Coronary artery (tissue), 2 donors: ENCODE measurements at places on chromosomes 2 and 18.

DNA sequence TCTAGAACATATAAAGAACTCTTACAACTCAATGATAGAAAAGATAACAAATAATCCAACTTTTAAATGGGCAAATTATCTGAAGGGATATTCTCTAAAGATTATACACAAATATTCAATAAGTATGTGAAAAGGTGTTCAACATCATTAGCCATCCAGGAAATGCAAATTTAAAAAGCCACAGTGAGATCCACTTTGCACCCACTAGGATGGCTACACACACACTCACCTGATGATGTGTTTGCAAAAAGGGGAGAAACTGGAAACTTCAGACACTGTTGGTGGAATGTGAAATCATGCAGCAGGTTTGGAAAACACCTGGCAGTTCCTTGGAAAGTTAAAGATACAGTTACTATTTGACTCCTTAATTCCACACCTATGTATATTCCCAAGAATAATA is 87.2 kb upstream of the GYPC start:
- DNase-seq: no peak

DNA sequence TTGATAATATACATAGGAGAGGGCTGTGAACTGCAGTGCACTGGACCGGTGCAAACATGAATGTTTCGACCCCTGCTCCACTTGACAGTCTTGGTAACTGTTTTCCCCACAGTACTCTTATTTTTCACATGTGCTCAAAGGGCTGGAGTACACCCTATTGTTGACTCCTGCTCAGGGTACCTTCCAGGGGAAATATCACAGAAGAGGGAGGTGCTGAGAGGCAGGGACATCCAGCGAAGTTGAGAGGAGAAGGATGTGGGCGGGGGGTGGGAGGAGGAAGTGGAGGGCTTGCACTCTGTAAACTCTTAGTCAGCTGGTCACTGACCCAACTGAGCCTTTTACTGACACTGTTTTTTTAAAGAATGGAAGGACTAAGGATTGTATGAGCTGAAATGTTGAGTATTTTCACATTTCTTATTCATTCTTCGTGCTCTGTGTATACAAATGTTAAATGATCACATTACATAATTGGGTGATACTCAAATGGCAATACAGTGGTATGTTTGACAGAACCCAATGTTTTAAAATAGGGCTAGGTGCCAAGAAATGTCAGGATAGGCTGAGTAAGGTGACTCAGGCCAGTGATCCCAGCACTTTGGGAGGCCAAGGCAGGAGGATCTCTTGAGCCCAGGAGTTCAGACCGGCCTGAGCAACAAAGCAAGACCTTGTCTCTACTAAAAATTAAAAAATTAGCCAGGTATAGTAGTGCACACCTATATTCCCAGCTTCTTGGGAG is 10.0 kb downstream of the INPP4A start:
- DNase-seq: no peak

GRCh38 chr2:55871637-55872036 is 51.9 kb downstream of the EFEMP1 start:
- DNase-seq: no peak

- DNase-seq: no peak
Measured at GRCh38 chr2:42321452-42322064, 39.5 kb downstream of the COX7A2L start.

- no peak for DNase-seq
Measured at GRCh38 chr2:191521608-191522208, 156.2 kb upstream of the NABP1 start.

- peak; percentile 64 for DNase-seq
Measured at GRCh38 chr2:95348609-95349567, 51.7 kb downstream of the KCNIP3 start.

GRCh38 chr18:32381761-32382160 is 88.9 kb downstream of the GAREM1 start:
- DNase-seq: no peak

DNA sequence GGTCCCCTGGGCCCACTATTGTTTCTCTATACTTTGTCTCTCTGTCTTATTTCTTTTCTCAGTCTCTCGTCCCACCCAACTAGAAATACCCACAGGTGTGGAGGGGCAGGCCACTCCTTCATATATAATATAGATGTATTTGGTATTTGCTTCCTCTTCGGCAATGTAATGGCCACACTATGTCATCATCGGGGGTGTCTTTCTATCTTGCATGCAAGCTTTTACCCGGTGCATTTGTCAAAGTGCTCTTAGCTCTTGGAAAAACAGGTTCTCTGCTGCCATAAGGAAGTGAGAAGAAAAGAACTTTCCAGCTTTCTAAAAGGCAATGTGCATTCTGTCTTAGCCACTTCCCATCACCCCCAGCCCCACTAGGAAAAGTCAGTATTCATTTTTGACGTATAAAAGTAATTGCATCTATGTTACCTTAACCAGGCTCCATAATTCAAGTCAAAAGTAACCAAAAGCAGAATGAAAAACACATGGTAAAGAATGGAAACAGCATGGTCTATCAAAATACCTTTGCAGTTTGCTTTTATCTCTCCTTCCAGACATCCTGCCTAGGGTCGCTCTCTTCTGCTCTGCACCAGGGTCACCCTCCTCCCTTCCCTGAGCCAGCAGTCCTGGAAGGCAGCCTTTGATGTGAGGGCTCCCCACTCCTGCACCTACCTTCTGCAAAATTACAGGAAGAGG is 27.2 kb upstream of the FHL2 start:
- no peak for DNase-seq

DNA sequence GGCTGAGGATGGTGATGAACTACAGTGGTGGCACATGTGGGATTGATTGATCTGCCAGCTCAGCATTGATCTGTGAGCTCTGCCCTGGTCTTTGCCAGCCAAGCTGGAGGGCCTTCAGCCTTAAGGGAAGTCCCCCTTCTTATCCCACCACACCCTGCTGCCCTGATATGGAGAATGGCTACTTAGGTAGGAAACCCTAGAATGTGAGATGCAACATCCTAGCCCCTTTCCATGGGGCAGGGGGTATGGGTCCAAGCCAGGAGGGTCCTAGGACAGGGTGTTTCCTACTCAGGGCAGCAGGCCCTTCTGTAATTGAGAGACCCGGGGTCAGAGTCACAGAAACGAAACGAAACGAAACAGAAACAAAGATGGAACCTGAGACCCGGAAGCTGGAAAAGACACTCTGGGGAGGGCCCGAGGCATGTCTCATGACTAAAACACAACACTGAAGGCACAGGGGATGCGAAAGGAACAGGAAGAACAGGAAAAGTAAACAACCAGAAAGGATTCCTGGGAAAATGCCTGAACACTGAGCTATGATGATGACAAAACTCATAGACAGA is 16.9 kb upstream of the SULT1C2 start:
- no peak for DNase-seq

- DNase-seq: no peak
Measured at GRCh38 chr18:75071866-75072671, 136.9 kb downstream of the PTGR3 start.

- peak; percentile 89 for DNase-seq
Measured at GRCh38 chr2:27735263-27735904, 36.1 kb upstream of the MRPL33 start.

DNA sequence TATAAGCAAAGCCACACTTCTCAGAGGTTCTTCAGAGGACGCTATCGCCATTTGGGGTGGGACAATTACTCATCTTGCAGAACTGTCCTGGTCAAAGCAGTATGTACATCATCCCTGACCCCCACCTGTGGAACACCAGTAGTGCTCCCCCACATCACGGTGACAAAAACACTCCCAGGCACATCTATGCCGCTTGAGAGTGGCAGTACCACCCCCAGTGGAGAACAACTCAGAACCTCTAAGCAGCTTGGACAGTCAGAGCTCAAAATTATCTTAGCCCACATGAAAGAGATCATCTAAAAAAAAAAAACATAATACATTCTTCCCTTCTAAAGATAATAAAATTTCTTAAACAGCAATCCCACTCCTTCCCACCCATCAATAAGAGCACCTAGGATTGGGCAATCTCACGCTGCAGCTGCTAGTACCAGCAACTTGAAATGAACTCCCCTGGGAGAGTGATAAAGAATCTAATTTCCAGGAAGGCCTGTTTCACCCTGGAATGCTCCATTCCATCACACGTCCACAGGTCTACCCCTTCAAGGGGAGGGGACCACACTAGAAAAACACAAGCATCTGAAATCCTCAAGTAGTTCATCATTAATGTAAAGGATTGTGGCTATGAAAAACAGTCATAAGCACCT is 31.7 kb downstream of the LRP2 start:
- no peak for DNase-seq

DNA sequence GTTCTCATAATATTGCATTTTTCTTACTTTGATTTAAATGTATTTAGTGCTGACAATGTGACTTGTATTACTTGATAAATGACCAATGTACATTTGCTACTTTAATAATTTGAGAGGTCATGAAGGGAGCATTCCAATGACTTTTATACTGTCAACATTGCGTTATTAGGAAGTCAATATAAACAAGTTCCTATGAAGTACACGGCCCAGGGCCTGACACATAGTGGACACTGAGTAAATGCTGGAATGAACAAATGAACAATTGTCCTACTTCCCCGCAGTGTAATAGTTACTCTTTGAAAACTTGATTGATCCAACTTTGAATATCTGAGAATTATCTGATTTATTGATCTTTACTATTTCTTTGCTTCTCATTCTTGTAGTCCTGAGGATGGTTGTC is 47.3 kb downstream of the PKP4 start:
- DNase-seq: no peak

DNA sequence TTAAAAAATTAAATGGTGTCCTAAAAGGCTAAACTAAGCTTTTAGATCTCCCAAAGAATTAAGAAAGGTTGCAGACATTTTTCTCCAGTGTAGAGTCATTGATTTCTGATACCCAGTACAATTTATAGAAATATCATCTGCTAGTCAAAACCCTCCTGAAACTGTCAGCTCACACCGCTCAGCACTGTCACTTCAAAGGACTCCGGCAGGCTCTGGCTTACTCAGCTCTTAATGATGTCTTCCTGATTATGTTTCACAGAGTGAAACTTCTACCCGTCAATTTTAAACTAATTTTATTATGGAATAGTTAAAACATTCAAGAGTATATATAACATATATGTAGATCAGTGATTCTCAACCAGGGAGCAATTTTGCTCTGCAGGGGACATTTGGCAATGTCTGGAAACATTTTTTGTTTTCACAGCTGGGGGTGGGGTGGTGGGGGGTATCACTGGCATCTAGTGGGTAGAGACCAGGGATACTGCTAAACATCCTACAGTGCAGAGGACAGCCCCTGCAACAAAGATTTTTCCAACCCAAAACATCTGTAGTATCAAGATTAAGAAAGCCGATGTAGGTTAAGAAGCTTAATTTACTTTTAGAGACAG is 31.6 kb downstream of the CDK15 start:
- DNase-seq: no peak

GRCh38 chr2:178177066-178177679 is 17.1 kb upstream of the OSBPL6 start:
- no peak for DNase-seq

DNA sequence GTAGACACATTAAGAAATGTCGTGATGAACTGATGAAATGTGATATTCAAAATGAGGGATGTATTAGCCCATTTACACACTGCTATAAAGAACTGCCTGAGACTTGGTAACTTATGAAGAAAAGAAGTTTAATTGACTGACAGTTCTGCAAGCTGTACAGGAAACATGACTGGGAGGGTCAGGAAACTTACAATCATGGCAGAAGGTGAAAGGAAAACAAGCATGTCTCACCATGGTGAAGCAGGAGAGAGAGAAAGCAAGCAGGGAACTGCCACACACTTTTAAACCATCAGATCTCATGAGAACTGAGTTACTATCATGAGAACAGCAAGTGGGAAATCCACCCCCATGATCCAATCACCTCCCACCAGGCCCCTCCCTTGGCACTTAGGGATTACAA is 1010.8 kb upstream of the CELF4 start:
- DNase-seq: no peak

DNA sequence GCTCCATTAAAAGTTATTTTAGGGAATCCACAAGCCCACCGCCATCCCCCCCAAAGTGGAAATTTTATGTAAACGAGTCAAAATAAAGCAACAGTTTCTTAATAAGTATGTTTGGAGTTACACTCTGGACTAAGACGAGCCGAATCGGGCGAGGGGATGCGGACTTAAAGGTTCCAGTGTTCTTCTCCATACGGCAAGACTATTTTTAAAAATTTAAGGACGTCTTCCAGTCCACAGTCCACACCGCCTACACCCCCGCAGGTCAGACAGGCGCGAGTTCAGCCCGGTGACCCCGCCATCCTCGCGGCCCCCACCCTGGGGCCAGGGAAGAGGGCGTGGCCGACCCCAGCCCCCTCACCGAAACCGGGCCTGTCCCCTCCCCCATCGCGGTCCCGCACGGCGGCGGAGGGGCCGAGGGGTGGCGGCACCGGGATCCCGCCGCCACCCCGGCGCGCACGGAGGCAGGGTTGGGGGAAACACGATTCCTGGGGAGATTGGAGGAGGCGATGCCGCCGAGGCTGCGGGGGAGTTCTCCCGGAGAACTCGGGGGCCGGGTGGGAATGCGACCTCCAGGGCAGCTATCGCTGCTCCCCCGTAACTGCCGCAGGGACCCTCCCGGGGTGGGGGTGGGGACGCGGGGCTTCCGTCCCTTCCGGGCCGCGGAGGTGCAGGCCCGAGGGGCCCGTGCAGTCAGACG is 24.5 kb upstream of the SMAD7 start:
- no peak for DNase-seq

DNA sequence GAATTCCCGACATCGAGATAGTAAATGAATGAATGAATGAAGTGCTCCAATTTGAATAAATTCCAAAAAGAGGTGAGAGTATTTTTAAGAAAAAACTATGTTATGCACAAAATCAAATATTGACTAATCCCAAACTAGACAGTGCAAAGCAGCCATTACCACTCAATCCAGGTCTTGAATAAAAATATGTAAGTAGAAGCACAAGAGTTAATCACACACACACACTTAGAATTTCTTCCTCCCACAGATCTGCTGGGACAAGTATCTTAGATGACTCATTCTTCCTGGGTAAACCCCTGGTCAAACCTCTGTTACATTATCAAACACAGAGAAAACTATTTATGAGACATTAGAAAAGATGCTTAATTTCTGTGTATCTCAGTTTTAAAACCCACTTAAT is 102.0 kb downstream of the PLA2R1 start:
- DNase-seq: no peak

DNA sequence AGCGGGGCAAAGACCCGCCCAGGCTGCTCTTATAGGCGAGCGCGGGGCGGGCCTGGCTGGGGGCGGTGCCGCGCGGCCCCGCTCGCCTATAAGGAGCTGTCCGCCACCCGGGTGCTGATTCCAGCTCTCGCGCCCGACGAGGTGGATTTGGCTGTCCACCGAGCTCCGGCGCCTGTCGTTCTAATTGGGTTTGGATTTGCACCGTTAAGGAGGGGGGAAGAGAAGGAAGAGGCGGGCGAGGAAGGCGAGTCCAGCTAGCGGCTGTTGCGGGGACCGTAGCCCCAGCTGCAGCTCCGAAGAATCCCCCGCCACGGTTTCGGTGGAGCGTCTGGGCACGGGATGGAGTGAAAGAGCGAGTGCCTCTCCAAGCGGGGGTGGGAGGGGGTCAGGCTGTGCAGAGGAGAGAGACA is at the start of gene CNTNAP5:
TSS of gene CNTNAP5 (plus strand) at position 117 of the 410 bp plus-strand sequence. CDS start 364 bp downstream, outside the sequence.
- DNase-seq: no peak

- no peak for DNase-seq
Measured at GRCh38 chr2:215577356-215577755, 141.5 kb upstream of the FN1 start.
